ENCODE measurements at places on chromosomes 16 and 17.

DNA sequence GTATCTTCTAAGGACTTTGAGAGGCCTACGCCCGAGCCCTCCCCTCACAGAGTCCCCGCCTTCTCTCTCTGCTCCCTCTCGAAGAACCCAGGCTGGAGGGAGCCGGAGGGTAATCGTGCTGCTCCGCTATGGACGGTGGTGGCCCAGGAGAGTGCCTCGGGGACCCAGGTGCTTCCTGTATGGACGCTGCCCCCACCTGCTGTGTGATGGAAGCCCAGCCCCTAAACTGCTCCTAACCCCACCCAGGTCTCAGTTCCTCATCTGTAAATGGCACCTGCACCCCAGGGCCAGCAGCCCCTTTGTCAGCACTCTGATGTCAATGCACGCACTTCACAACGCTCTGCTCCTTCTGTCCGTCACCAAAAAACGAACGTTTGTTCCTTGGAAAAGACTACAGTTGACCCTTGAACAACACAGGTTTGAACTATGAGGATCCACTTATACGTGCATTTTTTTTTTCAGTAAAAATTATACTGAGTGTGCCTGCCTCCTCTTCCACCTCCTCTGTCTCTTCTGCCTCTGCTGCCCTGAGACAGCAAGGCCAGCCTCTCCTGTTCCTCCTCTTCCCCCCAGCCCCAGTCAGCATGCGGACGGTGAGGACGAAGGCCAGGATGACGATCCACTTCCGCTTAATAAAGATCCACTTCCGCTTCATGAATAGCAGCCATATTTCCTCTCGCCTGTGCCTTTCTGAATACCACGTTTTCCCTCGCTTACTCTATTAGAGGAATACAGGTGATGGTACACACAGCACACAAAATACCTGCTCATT lies 118.3 kb downstream of the BANP start:
- DNase-seq: peak; percentile 93

- DNase-seq: no peak
Observed at GRCh38 chr16:64711026-64711425, 410.8 kb downstream of the CDH11 start.

DNA sequence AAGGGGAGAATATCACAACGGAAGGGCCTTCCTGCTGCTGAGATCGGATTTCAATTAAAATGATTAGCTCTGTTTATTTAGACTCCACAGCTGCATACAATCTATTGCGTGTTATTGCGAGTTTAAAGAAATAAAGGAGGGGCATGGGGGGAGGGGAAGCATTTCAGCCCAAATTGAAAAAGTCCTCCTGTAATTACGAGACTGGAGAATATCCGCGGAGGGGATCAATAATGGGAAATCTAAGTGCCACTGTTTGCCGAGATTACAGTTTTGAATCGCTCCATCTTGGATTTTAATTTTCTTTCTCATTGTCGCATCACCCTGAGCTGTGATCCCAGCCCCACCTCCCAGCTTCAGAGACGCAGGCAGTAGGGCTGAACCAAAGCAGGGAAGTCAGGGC lies 15.7 kb upstream of the RPL38 start:
- DNase-seq: no peak

DNA sequence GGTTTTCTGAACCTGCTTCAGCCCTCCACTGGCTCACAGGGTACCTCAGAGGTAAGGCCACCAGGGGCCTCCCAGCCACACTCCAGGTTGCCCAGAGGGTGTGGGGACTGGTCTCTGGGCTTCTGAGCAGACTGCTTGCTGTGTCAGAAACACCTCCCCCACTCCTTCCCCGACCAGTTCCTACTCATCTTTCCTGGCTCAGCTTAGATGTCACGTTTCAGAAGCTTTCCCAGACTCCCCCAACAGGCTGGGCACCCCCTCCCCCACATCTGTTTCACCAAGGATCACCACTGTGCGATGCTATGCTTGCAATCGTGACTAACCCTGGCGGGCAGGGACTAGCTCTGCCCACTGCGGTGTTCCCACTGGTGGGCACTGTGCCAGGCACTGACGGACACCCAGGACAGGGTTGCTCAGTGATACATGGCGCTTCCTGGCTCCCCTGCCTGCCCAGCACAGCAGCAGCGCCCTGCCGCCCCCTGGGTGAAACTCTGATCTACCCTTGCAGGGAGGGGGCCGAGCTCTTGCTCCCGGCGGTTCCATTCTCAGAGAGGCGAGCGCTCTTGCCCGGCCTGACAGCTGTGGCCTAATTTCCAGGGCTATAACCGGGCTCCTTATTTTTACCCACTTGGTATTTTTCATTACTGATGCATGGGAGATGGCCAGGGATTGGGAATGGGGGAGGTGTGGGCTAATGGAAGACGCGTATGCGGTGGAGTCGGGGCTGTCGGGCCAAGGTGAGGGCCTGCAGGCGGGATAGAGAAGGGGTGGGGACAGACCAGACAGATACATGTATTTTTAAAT lies 29.4 kb upstream of the MTSS2 start:
- no peak for DNase-seq

DNA sequence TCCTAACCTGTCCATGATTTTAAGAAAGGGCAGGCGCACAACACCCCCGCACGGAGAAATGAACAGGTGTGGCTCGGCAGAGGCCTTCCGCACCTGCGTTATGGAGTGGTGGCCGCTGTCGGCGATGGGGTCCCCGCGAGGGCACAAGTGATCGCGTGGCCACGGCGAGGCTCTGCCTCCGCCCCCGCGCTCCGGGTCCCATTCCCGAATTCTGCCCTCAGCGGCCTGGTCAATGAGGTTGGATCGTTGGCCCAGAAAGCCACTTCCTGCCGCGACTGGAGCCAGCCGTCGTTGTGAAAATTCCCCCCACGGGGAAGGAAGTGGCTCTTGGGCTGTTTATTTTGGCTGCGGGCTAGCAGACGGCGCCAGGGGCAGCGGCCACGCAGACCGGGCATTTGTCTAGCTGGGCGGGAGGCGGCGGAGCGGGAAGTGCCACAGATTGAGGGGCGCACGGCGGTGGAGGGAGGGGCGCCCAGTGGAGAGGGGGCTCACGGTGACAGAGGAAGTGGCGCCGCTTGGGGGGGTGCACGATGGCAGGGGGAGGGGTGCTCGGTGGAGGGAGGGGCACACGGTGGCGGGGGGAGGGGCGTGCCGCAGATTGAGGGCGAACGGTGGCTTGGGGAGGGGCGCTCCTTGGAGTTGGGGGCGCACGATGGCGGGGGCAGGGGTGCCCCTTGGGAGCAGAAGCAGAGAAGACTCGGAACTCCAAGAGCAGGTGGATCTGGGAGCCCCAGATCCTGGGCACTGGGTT lies 25.0 kb downstream of the MRC2 start:
- DNase-seq: no peak

DNA sequence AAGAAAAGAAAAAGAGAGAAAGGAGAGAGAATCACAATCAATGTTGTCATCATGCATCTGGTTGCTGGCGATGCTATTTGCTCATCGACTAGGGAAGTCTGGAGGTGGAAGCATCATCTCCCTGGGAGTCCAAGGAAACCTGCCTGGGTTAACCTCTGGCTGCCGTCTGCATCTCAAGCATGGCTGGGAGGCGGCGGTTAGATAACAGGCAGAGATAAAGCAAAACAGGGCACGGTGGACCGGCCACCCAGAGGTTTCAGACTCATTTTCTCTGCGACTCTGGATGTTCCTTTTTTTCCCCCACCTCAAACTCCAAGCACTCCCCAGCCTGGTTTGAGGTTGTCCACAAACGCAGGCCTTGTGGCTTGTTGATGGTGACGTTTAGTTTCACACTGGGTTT lies 161.2 kb downstream of the ENGASE start:
- no peak for DNase-seq

DNA sequence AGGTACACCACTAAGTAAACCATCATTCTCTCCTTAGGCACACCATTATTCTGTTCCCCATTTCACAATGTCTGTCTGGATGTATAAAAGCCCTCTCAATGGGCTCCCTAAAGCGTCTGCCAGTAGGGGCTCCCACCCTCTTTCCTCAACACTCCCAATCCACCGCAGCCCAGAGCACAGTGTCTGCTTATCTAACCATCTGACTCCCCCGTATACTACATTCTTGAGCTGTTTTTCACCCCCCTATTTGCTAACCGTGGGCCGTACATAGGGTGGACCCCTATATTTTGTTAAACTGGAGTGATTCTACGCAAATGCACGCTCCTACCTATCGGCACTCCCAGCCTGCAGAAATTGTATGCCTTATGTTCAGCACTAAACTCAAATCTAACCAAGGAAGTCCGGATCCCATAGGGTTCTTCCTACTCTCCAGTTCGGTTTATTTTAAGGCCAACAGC lies 685 bp upstream of the PSMD3 start:
- no peak for DNase-seq

GRCh38 chr16:52497067-52497816 lies 49.7 kb downstream of the TOX3 start:
- DNase-seq: no peak

- no peak for DNase-seq
Observed at GRCh38 chr16:4692460-4693295, 684 bp upstream of the NUDT16L1 start.

DNA sequence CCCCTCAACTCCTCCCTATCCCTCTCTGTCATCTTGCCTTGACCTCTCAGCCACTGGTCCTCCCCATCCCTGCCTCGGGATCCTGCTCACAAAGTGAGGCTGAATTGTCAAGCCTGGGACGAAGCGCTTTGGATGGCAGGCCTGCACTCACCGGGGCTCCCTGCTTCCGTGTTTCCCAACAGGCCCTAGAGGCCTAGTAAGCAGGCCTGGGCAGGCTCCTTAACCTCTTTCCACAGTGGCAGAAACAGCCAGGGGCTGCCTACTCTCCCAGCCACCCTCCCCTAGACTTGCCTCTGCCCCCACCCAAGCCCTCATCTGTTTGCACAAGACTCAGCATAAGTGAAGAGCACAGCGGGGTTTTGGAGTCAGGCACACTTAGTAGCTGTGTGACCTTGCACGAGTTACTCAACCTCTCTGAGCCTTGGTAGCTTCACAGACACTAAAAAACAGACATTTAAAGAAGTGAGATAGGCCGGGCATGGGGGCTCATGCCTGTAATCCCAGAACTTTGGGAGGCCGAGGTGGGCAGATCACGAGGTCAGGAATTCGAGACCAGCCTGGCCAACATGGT lies 5.0 kb upstream of the FADS6 start:
- no peak for DNase-seq

- DNase-seq: no peak
Observed at GRCh38 chr17:3594051-3594800, 15.0 kb downstream of the TRPV1 start.

DNA sequence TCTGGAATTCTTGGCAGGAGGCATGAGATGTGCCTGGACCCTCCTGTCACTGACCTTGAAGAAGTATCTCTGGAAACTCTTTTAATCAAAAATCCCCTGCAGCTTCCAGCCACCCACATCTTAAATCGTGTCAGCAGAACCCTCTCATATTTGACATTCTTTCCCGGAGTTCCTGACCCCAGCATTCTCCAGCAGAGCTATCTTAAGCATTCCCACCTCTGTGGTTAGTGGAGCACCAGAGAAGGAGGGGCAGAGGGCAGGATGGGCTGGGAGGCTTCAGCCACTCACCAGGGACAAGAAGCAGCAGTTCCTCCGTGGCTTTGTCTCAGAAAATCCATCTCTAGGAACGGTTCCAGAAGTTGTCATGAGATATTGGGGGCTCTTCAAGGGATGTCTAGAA lies 149.9 kb downstream of the RGS9 start:
- DNase-seq: no peak

GRCh38 chr17:48997103-48997826 lies at the start of gene IGF2BP1:
Gene IGF2BP1 (plus strand): TSS chr17:48997385. CDS start chr17:48997746, 361 bp downstream.
- peak; percentile 19 for DNase-seq

DNA sequence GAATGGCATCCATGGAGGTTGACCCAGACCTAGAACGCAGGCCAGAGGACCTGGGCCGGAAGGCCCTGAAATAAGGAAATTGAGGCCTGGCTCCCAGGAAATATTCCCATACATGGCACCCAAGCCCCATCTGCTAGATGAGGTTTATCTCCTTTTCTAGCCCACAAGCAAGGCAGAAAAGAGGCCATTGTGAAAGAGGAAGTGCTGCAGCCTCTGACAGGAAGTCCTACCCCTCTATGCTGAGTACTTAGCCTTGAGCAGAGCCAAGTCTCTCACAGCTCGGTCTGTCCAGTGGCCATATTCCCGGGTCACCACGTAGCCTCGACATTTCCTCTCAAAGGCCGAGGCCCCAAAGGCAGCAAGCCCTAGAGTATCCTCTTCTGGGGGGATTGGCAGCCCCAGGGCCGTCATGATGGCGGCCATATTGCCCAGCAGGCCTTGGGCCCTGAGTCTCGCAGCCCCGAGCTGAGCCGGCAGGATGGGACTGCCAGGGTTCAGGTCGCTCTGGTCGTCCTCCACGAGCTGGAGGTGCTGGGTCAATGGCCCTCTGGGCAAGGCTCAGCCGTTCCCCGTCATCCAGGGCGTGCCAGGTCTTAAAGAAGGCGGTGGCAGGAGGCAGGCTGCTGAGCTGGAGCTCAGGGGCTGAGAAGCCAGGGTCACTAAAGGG lies 7.8 kb downstream of the CTF1 start:
- DNase-seq: no peak

- no peak for DNase-seq
Observed at GRCh38 chr17:1727876-1728630, 3.5 kb downstream of the WDR81 start.

- no peak for DNase-seq
Observed at GRCh38 chr16:66580605-66581209, 1.4 kb downstream of the CMTM2 start.

DNA sequence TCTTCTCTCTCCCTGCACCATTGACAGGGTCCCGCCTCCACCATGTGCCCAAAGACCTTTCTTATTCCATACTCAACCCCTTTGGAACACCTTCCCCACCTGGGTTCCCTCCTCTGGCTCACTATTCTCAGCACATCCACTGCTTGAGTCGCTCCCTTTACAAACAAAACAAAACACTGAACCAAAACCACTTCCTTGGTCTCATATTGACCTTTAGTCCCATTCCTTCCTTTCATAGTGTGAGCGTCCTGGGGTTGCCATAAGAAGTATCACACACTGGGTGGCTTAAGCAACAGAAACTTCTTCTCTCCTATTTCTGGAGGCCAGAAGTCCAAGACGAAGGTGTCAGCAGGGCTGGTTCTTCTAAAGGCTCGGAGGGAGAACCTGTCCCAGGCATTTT lies 6.1 kb upstream of the TNRC6C start:
- DNase-seq: no peak

GRCh38 chr17:76166906-76167305 lies 25.9 kb upstream of the FOXJ1 start:
- no peak for DNase-seq

DNA sequence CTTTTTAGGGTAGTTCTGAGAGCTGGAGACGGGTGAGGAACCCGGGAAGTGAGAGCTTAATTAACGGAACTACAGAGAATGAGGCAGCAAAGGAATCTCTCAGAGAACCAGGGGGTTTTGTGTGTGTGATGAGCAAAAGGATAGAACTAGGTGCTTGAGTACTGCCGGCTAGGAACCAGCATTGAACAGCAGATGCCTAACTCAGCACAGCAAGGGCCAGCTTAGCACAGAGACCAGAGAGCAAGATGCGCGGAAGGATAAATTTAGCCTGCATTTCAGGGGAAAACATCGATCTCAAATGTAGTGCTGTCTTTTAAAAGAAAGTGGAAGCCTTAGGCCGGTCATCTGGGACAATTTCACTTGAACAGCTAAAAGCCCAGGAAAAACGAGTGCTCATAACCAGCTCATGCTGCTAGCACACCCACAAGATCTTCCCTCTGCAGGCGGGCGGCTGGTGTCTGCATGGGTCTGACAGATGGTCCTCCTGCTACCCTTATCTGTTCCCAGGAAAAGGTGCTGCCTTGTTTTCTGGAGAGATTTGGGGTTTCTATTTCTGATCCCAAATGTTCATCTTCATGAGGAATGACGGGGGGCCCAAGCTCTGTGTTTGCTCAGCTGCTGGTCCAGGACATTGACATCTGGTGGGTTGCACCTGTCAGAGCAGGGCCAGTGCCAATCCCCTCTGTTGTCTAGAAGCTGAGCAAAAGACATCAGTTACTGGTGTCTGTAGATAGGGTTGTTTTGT lies 103.9 kb downstream of the SOCS1 start:
- DNase-seq: no peak
